Uterine smooth muscle cell (primary cell): ENCODE measurements at places on chromosomes 3 and 15. TPM values are rescaled to one million over a fixed set of nuclear protein-coding genes. Genes with fewer than 3 reads are reported as not detected.

Gene KIF9
- total RNA-seq = 3.2 TPM in 2 replicates

Gene PRRT3
- 1.3 and 2.1 TPM in 2 replicates for total RNA-seq

Gene GOLGA8G
- total RNA-seq = not detected in 2 replicates

Gene GAP43
- total RNA-seq = 0.50 and 1.5 TPM in 2 replicates

Gene FBXW12
- not detected in 2 replicates for total RNA-seq

Gene TIPIN
- total RNA-seq = 15.2 and 24.7 TPM in 2 replicates

Gene MEGF11
- not detected in 2 replicates for total RNA-seq

Gene EPHA6
- total RNA-seq = 0.22 TPM in 1 of 2 replicates, not detected in the other

Gene ACP3
- total RNA-seq = 11.1 and 27.1 TPM in 2 replicates

Gene TERC
- 597 and 759 TPM in 2 replicates for total RNA-seq

Gene CPN2
- total RNA-seq = not detected in 2 replicates

Gene NDUFB4
- total RNA-seq = 16.3 and 23.4 TPM in 2 replicates

Gene TBC1D21
- total RNA-seq = not detected in 2 replicates

Gene ALDH1A2
- total RNA-seq = 10.9 and 14.5 TPM in 2 replicates

Gene ITIH4
- 0.66 and 1.7 TPM in 2 replicates for total RNA-seq

Gene C15orf62
- total RNA-seq = not detected in 2 replicates

Gene SERPINI1
- total RNA-seq = 1.4 and 1.7 TPM in 2 replicates

Gene C15orf40
- 10.4 and 10.9 TPM in 2 replicates for total RNA-seq

Gene DZIP1L
- total RNA-seq = 38.3 and 40.7 TPM in 2 replicates

Gene NPTN
- 142 and 154 TPM in 2 replicates for total RNA-seq

Gene SQOR
- 73.7 and 86.0 TPM in 2 replicates for total RNA-seq

Gene GOLGA6L9
- total RNA-seq = 1.8 and 2.2 TPM in 2 replicates

Gene KCTD6
- total RNA-seq = 9.2 and 9.4 TPM in 2 replicates

Gene INSYN1
- total RNA-seq = 0.11 and 0.50 TPM in 2 replicates

Gene GOLGA8S
- total RNA-seq = under 0.01 and 0.12 TPM in 2 replicates

Gene ACOX2
- total RNA-seq = 7.7 and 10.2 TPM in 2 replicates

Gene LEKR1
- 0.37 and 1.3 TPM in 2 replicates for total RNA-seq

Gene EIF4E3
- 1.2 and 2.2 TPM in 2 replicates for total RNA-seq

Gene MEX3B
- total RNA-seq = 2.2 and 6.4 TPM in 2 replicates

Gene KLHL6
- total RNA-seq = under 0.01 TPM in 2 replicates

Gene DPPA2
- total RNA-seq = not detected in 2 replicates

Gene CADPS
- total RNA-seq = 11.9 and 32.5 TPM in 2 replicates

Gene MYH15
- total RNA-seq = 0.62 and 3.7 TPM in 2 replicates

Gene FILIP1L
- total RNA-seq = 15.8 and 24.0 TPM in 2 replicates

Gene EPHB3
- 4.5 and 8.5 TPM in 2 replicates for total RNA-seq

Gene WDR76
- 12.2 and 41.7 TPM in 2 replicates for total RNA-seq

Gene NKIRAS1
- total RNA-seq = 14.2 and 14.4 TPM in 2 replicates

Gene TRH
- total RNA-seq = not detected in 2 replicates

Gene BDH1
- total RNA-seq = 3.9 and 8.2 TPM in 2 replicates

Gene SNX22
- 0.33 and 0.87 TPM in 2 replicates for total RNA-seq

Gene GNAT1
- not detected in 2 replicates for total RNA-seq

Gene MKRN2OS
- not detected in 2 replicates for total RNA-seq

Gene STRIT1
- not detected in 2 replicates for total RNA-seq

Gene PCSK6
- total RNA-seq = 0.44 and 1.2 TPM in 2 replicates

Gene IGDCC3
- under 0.01 TPM in 1 of 2 replicates, not detected in the other for total RNA-seq

Gene GYG1
- total RNA-seq = 41.4 and 42.3 TPM in 2 replicates

Gene ANKUB1
- total RNA-seq = not detected in 2 replicates

Gene SLC2A2
- not detected in 2 replicates for total RNA-seq

Gene CAMK1
- 66.6 and 86.2 TPM in 2 replicates for total RNA-seq

Gene WDR93
- under 0.01 TPM in 2 replicates for total RNA-seq

Gene OR5K2
- not detected in 2 replicates for total RNA-seq
